NCI-H2107 (cell line): ENCODE measurements at places on chromosomes 4 and X.

DNA sequence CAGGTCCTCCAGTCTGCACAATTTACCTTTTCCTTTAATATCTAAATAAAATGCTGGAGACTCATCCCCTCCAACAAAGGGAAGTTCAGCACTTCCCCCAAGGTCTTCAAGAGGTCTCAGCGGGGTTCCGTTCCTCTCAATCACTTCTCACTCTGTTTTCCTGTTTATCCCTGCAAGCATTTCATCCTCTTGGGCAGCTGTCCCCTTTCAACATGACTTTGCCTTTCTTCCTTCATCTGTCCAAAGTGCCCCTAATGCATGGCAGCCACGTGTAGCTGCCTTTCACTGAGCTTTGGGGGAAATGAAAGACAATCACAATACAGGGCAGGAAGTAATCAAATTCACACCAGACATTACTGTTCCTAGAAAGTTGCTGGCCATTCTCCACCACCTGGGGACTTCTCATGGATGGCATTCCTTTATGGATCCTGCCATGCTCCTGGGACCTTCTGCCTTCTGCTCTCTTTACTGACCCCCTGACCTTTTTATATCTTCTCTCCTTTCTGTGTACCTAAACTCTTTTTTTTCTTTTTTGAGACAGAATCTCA lies 79.7 kb upstream of the USP9X start:
- no peak for DNase-seq

DNA sequence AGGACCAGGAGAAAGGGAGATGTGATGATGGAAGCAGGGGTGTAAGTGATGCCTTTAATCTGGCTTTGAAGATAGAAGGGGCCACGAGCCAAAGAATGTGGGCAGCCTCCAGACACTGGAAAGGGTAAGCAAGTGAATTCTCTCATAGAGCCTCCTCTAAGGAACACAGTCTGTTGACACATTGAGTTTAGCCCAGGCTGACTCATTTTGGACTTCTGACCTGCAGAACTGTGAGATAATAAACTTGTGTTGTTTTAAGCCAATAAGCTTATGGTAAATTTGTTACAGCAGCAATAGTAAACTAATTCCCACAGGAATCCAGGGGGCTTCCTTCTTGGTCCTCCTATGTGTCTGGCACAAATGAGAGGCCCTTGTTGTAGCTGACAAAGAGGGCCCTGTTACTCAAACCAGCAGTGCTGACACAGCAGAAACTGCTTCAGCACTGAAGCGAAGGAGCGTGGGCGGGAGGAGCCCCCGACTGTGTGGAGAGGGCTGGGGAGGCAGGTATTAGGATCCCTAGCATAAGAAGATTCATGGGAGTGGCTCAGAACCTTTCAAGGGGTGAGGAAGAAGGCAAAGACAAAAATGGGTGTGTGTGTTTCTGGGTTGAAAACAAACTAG lies 268.7 kb downstream of the NR3C2 start:
- DNase-seq, result no peak

- DNase-seq, result no peak
Measured at GRCh38 chr4:170230242-170230641, 140.5 kb upstream of the AADAT start.

- no peak for DNase-seq
Measured at GRCh38 chr4:8657381-8658088, 65.0 kb downstream of the CPZ start.

DNA sequence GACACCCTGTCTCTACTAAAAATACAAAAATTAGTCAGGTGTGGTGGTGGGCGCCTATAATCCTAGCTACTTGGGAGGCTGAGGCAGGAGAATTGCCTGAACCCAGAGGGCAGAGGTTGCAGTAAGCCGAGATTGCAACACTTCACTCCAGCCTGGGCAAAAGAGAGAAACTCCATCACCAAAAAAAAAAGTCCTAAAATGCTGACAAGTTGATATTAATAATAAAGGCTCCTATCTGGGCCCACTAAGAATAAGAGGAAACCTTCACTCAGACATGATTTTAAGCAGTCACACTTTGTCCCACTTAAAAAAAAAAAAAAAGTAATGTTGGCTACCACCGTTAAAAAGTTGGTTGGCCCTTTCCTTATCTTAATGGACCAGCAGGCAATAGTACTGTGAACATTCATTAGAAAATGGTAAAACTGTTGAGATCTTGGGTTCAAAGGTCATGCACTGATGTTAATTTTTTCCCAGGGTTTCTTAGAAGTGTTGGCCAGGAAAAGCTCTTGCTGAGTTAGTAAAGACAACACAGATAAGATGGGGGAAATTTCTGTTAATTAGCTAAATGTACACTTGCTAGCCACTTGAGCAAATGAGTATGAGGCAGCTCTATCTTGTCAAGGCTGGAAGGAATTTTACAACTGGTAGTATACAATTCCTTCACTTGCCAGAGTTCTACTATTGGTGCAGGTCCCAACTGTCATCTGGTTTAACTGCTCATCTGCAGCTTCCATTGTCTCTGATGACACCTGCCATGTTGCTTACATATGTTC lies 43.6 kb upstream of the BMP2K start:
- DNase-seq, result no peak
